ENCODE measurements at places on chromosomes 4 and X.

- no peak for DNase-seq
Observed at GRCh38 chr4:70994387-70995099, 1.1 kb downstream of the DCK start.

- no peak for DNase-seq
Observed at GRCh38 chr4:25424539-25425228, 47.6 kb downstream of the ANAPC4 start.

DNA sequence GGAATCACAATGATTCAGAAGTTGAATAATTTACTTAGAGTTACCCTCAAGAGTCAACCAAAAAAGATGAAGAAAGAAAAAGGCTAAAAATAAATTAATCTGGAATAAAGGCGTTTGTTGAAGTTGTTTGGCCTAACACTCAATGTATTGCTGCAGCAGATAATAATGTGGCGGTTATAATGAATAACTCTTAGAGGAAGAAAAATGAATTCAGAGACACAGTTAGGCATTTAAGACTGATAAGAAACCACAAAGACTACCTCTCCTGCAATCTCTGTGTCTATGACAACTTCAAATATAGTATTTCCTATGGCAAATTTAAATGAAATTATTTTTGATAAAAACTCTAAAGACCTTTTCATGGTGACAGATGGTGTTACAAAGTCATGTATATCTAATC lies 1369.1 kb upstream of the AGA start:
- no peak for DNase-seq

- no peak for DNase-seq
Observed at GRCh38 chr4:48905363-48906015, 1.1 kb downstream of the OCIAD2 start.

DNA sequence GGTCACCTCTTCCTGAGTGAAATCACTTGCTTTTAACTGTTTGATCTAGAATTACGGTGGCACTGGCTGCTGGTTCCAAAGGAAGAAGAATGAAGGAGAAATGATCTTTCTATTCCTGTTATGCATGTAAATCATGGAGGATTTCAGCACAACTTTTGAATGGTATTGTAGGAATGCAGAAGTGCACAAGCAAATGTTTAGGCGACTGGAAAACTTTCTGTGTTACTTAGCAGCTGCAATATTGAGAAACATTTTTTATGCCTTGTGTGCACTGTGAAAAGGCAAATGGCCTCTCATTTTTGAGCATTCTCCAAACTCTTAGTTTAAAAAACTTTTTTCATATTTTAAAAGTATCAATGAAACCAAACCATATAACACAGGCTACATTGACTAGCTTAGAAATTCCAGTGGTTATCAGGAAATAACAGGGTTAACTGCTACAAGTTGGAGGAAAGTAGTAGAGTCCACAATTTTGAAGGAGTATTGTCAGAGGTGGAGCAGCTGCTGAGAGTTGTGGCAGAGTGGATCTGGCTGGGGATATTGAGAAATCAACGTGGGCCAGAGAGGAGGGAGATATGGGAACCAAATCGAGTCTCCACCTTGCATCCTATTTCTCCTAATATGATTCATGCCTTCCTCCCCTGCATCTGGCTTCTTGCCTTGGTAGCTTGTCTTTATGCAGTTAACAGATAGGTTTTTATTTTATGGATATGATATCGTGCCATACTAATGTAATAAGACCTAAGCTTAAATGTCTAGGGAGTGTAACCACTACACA lies 32.0 kb upstream of the FHL1 start:
- no peak for DNase-seq

GRCh38 chrX:148811236-148811635 lies 310.8 kb downstream of the AFF2 start:
- no peak for DNase-seq

- no peak for DNase-seq
Observed at GRCh38 chr4:165199286-165199685, 8.1 kb upstream of the KLHL2 start.

GRCh38 chr4:13236485-13236884 lies 247.7 kb downstream of the RAB28 start:
- no peak for DNase-seq

DNA sequence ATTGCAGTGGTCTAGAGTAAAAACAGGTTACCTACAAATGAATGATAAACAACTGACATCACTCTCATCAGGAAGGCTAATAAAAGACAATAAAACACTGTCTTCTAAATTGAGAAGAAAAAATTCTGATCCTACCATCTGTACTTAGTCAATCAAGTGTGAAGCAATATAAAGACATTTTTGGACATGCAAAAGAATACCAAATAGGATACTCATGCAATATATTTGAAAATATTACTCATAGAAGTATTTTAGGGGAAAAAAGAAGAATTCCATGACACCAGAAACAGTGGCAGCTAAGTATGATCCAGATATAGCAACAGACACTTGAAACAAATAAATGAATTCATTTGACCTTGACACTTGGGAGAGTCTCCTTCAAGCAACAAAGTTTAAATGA lies 63.8 kb upstream of the FAM120C start:
- DNase-seq, result no peak

DNA sequence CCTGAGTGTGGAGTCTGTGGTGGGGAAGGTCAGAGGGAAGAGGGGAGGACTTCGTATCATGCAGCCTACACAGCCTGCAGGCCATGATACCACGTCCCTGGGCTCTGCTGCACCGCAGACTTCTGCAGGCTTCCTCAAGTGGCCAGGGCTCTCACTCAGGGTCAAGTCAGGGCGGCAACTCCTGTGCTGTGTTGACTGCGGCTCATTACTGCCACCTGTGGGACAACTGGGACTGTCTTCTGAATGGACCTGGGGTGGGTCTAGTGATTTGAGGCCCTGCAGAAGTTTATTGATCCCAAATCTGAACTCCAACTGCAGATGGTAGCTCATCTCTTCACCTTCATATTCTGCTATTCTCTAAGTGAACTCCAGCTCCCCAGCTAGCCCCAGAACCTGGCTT lies 167.1 kb downstream of the NSUN7 start:
- no peak for DNase-seq

GRCh38 chr4:85498068-85498733 lies 23.3 kb downstream of the ARHGAP24 start:
- no peak for DNase-seq

DNA sequence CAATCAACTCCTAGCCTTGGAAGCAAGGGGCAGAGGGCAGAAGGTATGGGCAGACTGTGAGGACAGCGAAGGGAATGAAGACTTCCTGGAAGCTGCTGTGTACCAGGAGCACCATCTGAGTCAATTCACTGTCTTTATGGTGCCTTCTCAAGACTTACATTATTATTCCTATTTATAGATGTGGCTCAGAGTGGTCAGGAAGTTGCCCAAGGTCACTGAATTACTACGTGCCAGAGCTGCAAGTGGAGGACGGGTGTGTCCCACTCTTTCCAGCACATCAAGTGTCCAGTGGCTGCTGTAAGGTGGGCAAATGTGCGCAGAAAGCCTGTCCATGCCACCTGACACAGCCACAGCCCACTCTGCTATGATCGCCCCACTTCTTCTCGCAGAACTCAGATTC lies 32.0 kb downstream of the SMPX start:
- no peak for DNase-seq

GRCh38 chr4:79046016-79046592 lies 106.9 kb upstream of the PAQR3 start:
- no peak for DNase-seq

DNA sequence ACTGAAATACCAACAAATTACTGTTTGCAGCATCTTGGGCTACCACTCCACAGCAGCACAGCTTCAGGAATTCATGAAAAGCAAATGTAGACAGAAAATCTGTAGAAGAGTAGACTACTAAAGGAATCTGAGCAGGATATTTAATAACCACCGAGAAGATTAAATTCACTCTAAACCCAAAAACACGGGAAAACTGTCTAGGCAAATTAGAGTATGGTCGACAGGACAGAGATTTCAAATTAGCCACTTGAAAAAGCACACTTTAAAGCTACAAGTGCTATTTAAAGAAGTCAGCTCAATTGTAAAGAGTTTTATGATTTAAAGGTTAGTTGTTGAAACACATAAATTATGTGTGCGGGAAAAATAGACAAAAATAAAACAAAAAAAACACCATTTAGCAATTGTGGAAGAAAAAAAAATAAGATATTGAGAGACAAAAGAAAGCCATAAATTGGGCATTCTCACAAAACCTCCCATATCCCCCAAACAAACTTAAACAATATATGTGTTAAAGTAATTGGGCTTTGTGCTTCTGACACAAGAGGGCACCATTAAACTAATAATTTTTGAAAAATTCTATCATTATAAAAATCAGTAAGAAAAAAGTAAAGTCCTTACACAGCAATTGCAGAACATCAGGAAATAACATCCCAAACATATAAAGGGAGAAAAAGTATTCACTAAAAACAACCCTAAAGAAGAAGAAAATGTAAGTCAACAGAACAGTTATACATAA lies 880.8 kb downstream of the TECRL start:
- DNase-seq, result no peak

DNA sequence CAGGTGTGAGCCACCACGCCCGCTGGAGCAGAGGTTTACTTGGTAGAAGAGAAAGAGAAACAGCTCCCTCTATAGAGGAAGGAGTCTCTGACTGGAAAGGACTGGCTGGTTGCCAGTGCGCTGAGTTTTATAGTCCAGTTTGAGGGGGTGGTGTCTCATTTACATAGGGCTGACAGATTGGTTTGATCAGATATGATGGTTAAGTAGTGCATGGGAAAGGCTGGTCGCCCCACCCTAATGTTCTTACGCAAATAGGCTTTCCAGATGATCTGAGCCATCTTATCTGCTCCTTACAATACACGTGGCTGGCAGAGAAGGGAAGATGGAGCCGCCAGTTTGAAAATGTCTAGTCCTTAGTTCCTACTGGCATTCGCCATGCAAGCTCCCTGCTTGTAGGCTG lies 439.5 kb downstream of the NAF1 start:
- no peak for DNase-seq

DNA sequence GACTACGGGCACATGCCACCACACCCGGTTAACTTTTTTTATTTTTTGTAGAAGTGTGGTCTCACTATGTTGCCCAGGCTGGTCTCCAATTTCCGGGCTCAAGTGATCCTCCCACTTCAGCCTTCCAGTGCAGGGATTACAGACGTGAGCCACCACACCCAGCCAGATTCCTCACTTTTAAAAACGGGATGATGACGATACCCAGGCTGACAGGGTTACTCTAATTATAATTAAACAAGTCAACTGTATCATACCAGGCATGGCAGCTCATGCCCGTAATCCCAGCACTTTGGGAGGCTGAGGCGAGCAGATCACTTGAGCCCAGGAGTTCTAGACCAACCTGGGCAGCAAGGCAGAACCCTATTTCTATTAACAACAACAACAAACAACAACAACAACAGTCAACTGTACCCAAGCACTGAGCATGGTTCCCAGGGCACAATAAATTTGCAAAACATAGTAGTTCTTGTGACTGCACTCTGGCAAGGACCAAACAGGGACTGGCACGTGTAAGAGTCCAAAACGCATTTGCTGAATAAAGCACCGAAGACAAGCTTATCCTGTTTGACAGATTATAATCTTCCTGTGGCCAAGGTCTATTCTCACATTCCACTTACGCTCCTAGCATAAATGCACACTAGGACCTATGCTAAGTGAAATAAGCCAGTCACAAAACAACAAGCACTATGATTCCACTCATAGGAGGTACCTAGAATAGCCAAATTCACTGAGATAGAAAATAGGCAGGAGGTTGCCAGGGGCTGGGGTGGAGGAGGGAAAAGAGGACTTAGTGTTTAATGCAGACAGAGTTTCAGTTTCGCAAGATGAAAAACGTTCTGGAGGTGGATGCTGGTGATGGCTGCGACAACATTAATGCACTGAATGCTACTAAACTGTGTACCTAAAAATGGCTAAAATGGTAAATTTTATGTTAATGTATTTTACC lies 77.5 kb downstream of the IRF2 start:
- DNase-seq, result no peak

DNA sequence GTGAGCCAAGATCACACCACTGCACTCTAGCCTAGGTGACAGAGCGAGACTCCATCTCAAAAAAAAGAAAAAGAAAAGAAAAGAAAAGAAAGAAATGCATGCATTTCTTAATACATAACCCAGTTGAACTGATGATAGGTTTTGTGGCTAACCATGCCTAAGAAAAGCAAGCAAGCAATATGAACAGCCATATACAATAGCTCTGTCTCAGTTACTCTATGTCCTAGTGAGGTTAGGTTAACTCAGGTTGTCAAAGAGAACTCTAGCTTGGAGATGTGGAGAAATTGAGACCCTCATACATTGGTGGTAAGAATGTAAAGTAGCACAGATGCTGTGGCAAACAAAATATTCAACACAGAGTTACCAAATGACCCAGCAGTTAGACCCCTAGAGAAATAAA lies 167.0 kb upstream of the RASGEF1B start:
- DNase-seq, result no peak

DNA sequence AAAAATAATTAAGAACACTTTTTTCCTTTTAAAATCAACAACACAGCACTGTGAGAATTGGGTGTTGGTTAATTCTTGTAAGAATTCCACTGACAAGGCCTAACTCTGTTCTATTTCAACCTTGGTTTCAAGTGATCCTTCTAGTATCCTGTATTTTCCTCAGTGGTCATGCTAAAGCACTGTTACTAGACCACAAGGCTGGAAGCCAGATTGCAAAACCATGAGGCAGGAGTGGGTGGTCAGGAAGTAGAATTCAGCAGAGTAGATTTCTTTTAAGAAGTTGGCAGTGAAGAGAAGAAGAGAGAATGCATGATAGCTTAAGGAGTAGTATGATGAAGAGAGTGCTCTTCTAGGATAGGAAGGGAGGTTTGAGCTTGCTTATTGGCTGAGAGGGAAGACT lies 71.6 kb upstream of the LEF1 start:
- no peak for DNase-seq

DNA sequence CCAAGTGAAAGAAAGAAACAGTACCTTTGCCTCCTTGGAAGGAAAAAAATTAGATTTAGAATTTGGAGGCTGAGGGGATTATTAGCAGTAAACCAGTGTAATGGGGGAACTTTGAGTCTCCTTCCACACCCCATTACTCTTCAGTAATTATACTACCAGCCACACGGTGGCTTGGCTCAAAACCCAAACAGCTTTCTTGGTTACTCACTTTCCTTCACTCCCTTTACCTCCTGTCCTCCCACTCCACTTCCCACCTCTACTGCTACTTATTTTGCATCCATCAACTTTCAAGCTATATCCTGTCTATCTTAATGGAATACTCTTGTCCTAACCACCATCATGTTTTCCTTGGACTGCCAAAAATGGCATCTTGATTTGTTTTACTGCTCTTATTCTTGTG lies 310.6 kb upstream of the AADAT start:
- no peak for DNase-seq

- DNase-seq, result no peak
Observed at GRCh38 chr4:96602661-96603060, 762.8 kb downstream of the PDHA2 start.

DNA sequence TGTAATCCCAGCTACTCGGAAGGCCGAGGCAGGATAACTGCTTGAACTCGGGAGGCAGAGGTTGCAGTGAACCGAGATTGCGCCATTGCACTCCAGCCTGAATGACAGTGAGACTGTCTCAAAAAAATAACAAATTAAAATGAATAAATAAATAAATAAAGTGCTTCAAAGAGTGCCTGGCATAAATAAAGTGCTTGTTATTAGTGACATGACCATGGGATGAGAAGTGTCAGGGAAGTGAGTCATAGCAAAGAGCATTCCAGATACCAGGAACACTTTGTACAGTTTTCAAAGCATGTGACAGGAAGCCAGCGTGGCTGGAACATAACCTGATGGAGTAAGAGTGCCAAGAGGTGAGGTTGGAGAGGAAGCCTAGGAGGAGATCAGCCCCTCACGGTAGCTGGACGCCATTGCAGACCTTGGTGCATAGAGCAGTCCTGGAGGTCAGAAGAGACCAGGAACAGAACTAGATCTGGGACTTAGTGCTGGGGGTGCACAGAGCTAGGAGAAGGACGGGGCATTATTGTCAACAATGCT lies 6.0 kb upstream of the WDR13 start:
- no peak for DNase-seq

GRCh38 chr4:137597752-137598430 lies 65.6 kb upstream of the PCDH18 start:
- no peak for DNase-seq
